Germinal center (tissue), 1 donor: ENCODE measurements at places on chromosomes 2 and 18.

GRCh38 chr2:226578879-226579278 is 220.7 kb downstream of the IRS1 start:
- no peak for DNase-seq

DNA sequence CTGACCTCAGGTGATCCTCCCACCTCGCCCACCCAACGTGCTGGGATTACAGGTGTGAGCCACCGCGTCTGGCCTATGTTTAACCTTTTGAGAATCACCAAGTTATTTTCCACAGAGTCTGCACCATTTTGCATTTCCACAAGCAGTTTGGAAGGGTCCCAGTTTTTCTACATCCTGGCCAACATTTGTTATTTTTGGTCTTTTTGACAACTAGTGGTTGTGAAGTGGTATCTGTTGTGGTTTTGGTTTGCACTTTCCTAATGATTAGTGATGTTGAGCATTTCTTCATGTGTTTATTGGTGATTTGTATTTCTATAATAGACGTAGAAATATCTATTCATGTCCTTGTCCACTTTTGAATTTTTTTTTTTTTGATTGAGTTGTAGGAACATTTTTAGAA is 67.9 kb downstream of the BIRC6 start:
- no peak for DNase-seq

DNA sequence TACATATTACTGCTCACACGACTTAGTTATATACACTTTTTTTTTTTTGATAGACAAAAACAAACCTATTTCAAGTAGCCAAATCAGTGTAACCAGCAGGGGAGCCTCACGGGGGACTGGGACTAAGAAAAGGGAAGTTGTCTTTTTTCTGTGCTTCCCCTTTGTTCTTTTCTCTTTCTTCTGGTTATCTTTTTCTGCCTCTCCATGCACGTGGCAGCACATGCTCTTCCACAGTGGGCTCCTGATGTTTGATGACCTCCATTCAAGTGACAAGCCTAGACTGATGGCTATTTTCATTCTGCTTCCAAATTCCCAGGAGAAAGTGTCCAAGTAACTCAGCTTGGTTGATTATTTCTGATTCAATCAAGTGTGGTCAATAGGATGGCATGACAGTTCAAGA is 98.2 kb upstream of the STK39 start:
- DNase-seq: peak; percentile 42

DNA sequence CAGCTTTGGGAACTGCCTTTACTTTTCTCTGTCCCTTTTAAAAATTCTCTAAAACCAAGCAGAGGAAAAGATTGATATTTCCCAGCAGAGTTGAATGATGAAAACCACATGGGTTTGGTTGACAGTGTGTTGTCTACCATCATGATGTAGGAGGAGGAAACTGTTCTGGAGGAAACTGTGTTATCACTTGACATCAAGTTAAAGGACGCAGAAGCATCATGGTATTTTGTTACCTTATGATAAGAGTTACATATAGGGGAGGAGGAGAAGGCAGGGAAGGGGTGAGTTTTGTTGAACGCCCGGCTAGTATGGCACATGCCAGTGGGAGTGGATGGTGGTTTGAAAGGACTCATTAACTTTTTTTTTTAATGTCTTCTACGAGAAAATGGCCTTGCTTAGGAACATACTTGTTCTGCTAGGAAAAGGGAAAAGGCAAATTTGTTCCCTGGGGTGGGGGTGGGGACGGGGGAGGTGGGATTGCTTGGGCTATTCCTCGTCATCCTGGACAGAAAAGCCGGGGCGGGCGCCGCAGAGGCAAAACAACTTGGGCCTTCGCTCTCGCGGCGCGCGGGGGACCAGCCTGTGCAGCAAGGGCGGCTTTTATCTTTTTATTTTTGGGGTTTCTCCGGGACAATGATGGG is 766 bp downstream of the TMEM17 start:
- DNase-seq: peak; percentile 2

- no peak for DNase-seq
These were observed 890.6 kb upstream of the LRRTM1 start for GRCh38 chr2:81195017-81195773.

DNA sequence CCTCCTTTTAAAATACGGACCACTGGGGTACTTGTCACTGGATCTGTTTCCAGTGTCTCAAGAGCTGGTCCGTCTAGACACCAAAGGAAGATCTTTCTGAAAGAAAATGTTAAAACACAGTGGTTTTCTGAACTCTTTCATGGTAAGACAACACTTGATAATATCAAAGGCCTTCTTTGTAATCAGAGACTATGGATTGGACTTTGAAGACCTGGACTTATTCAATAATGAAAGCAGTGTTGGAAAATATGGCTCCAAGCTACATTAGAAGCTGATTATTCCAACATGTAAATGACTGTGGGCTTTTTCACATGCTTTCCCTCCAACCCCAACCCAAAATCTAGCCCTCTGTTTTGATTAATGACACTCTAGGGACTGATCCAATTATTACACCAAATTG is 329.4 kb upstream of the LYPD1 start:
- DNase-seq: no peak

GRCh38 chr18:54360406-54360805 is 2.7 kb downstream of the C18orf54 start:
- no peak for DNase-seq

DNA sequence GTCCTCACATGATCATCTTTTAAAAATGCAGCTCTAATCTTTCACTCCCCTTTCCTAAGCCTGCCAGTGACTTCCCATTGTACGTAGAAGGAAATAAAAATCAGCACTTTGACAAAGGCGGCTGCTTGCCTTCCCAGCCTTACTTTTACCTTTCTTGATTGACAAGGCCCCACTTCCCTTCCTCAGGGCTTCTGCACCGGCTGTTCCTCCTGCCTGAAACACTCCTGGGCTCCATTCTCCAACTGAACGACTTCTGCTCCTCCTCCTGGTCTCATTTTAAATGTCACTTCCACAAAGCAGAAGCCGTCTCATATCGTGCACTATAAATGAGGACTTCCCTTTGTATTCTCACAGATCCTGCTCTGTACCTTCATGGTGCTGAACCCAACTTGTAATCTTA is 56.1 kb downstream of the OSBPL6 start:
- no peak for DNase-seq

- DNase-seq: peak; percentile 25
These were observed 26.2 kb downstream of the TRAF3IP1 start for GRCh38 chr2:238346544-238346943.

DNA sequence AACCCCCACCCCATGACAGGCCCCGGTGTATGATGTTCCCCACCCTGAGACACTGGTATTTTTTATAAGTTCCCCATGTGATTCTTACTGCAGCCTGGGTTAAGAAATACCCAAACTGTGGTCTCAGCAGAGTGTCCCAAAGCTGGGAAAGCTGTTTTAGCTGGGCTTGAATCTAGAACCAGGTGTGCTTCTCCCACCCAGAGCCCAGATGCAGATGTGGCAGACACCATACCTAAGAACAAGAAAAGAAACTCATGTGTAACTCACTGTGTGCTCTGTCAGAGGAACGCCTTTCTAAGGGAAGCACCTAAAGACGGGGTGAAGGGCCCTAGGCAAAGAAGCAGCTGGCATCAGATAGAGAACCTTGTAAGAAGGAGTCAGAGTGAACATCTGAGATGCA is 23.9 kb downstream of the DOK1 start:
- DNase-seq: no peak

- DNase-seq: no peak
These were observed 36.5 kb downstream of the GPD2 start for GRCh38 chr2:156472686-156473085.

- no peak for DNase-seq
These were observed 99.5 kb upstream of the AGAP1 start for GRCh38 chr2:235394278-235394828.

GRCh38 chr2:3571284-3571683 is 3.8 kb upstream of the RPS7 start:
- no peak for DNase-seq

- DNase-seq: no peak
These were observed 34.4 kb downstream of the VRK2 start for GRCh38 chr2:58081000-58081399.

GRCh38 chr2:102662833-102663232 is 43.5 kb downstream of the SLC9A2 start:
- no peak for DNase-seq

- DNase-seq: no peak
These were observed 163.7 kb upstream of the KLHL29 start for GRCh38 chr2:23221236-23221635.

DNA sequence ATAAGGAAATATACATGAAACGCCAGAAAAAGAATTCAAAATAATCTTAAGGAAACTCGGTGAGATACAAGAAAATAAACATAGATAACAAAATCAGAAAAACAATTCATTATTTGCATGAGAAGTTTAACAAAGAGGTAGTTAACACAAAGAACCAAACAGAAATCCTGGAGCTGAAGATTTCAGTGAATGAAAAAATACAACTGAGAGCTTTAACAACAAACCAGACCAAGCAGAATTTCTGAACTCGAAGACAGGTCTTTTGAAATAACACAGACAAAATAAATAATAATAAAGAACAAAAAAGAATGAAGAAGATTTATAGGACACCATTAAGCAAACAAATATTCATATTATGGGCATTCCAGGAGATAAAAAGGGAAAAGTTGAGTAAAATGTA is 204.7 kb downstream of the ATAD2B start:
- no peak for DNase-seq

DNA sequence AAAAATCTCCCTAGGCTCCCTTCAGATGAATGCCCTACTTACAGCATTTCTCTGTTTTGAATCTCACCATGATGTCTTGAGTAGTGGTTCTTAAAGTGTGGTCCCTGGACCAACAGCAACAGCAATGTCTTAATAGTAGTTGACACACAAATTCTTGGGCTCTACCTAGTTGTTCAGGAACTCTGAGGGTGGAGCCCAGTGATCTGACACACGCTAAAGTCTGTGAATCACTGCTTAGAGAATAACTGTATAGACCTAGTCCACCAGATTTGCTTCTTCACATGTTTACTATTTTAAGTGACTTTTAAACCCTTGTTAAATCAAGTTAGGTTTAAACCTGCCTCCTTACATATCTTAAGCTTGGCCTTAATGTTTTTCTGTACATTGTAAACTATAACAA is 47.6 kb upstream of the ARHGAP15 start:
- DNase-seq: no peak
